Stimulated activated CD4-positive, alpha-beta T cell treated with anti-CD3 and anti-CD28 coated beads, Interleukin-12 subunit alpha, Interleukin-12 subunit beta, amount 100 ng/mL, for 24 hours (primary cell): ENCODE measurements at places on chromosomes 6 and 20.

GRCh38 chr20:6583134-6583738 is 184.2 kb upstream of the BMP2 start:
- DNase-seq = no peak

GRCh38 chr20:41089555-41089954 is 47.8 kb upstream of the PLCG1 start:
- DNase-seq = no peak

DNA sequence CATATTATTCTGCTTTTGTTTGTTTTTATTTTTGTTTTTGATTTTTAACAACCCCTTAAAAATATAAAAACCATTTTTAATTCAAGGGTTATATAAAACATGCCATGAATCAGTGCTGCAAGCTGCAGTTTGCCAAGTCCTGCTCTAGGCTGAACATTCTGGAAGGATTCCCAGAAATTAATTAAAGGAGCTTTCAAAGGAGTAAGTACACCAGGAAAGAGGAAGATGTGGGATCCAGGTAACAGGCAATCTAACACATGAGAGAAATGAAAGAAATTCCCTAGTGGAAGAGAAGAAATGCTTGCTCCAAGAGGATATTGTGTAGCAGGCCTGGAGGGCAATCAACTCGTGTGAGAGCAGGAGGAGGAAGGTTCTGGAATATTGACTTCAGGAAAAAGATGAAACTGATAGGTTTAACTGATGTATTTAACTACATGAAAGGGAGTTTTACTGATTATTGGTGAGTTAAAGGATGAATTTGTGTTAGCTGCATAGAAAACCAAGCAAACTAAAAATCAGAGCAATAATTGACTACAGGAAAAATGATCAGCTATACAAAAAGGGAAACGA is 146.0 kb upstream of the PHACTR1 start:
- no peak for DNase-seq

GRCh38 chr6:21639316-21639715 is 45.8 kb downstream of the SOX4 start:
- no peak for DNase-seq

DNA sequence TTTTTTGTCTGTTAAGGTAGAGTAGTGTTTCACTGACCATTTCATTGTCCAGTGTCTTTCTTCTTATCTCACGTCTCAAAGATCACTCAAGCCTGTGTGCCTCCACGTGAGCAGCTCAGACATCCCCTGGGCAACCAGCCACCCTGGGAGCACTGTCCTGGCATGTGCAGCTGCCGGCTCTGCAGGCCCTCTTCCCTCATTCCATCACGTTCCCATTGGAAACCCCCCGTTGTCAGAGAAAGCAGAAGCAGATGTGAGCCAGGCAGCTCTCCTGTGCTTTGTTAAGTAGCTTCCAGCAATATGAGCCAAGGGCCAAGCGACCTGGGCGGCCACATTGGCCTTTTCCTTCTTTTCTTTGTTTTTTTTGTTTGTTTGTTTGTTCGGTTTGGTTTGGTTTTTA is 233.2 kb upstream of the SYNDIG1 start:
- DNase-seq = no peak

- no peak for DNase-seq
These were observed 10.3 kb downstream of the RSPO4 start for GRCh38 chr20:991850-992249.

DNA sequence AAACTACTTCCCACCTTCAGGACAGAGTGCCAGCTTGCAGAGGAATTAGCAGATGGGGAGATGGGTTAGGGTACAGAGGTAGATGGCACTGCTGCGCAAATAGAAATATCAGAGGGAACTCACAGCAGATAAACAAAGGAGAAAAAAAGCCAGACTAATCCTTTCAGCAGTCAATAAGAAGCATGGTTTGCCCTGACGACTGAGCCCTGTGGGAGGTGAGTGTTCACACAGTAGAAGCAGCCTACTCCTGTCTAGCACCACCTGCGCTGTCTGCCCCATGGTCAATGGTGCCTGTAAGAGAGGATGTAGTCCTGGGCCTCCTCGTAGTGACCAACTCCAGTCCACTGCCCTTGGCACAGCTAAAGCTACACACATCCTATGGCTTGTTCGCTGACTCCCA is 174.1 kb downstream of the IBTK start:
- DNase-seq = no peak

DNA sequence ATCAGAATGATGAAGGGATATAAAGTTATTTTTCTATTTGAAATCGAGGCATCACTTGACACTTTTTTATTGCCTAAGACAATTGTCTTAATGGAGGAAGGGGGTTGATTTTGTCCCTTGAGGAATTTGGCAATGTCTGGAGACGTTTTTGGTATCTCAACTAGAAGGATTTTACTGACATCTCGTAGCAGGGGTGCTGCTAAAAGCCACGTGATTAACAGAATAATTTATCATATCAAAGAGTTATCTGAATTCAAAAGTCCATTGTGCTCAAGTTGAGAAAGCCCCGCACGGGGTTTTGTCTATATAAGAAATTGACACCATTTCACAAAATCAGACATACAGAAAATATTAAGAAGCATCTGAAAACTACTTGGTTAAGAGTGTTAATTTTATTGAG is 1.5 kb upstream of the TAAR6 start:
- DNase-seq = no peak

GRCh38 chr6:151191527-151191926 is 48.2 kb upstream of the AKAP12 start:
- DNase-seq = no peak

GRCh38 chr6:147131532-147132128 is 72.6 kb upstream of the STXBP5 start:
- DNase-seq = no peak

DNA sequence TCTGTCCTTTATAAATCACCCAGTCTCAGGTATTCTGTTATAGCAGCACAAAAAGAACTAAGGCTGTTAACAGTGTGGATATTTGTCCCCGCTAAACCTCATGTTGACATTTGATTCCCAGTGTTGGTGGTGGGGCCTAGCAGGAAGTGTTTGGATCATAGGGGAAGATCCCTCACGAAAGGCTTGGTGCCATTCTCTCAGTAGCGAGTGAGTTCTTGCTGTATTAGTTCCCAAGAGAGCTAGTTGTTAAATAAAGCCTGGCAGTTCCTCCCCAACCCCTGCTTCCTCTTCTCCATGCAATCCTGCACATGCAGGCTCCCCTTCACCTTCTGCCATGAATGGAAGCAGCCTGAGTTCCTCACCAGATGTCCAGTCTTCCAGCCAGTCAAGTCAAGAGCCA is 29.8 kb upstream of the ERVFRD-1 start:
- no peak for DNase-seq

DNA sequence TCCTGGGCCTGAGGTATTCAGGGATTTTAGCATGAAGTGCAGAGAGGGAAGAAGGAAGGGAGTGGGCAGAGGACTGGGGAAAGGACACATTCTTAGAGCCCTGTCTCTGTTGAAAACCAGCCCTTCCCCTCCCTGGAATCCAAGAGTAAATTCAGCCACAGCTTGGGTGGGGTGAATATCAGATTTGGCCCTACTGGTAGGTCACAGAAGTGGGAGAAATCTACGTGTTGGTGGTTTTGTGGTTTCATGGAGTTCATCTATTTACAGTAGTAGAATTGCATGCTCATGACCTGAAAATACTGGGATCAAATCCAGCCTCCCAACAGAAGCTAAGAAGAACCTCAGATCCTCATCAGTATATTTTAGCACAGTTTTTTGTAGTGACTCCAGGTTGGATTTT is 404.4 kb downstream of the BMP2 start:
- DNase-seq = no peak

DNA sequence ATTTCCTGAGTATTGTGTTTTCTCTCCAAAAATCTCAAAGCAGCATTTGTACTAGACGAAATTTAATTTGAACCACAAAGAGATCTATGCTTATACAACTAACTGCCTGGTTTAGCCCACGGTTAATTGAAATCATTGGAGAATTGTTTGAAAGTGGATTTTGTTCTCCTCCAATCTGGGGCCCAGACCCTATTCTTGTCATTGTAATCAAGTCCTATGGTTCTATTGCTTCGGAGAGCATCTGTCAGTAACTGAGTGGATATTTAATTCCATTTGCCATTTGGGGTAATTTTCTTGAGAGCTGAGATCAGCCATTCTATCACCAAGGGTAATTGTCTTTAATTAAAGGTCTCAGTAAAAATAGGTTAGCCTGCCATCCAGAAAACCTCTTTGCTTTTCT is 117.0 kb upstream of the KCNG1 start:
- no peak for DNase-seq

- no peak for DNase-seq
These were observed 3.6 kb upstream of the HS3ST5 start for GRCh38 chr6:114346451-114346850.

DNA sequence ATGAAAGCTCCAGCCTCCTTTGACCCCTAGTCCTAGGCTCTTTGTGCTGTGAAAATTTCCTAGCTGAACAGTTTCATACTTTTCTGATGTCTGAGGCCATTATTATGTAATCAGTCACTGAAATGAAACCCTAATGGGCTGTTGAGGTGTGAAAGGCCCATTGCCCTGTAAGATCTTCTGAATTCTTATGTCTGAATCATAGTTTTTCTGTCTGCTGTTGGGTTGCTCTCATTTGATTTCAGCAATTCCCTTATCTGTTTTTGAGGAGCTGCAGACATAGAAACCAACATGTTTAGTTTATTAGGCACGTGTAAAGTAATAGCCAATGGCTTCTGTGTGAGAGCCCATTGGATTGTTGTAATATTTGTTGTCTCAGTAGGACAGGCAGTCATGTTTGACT is 118.1 kb downstream of the EYA4 start:
- no peak for DNase-seq

DNA sequence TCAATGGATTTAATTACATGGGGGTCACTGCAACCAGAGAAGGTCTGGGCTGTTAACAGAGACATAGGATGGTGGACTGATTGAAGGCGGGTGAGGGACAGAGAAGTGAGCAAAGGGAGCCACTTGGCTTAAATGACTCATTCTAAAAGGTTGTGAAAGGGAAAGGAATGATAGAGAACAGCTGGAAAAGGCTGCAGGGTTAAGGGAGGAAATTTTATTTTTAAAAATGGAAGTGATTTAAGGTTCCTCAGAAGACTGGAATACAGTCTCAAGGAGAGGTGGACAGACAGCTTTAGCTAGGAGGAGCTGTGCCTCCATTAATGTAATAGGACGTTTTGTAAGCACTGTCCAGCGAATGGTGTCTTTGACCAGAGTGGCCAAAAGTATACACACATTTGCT is 46.7 kb downstream of the RGS17 start:
- no peak for DNase-seq
